ENCODE measurements at places on chromosomes 7 and 10.

- DNase-seq, result no peak
These were observed 179.9 kb downstream of the SKAP2 start for GRCh38 chr7:26684447-26684846.

GRCh38 chr10:123583639-123584418 is 82.3 kb upstream of the GPR26 start:
- peak; percentile 12 for DNase-seq

DNA sequence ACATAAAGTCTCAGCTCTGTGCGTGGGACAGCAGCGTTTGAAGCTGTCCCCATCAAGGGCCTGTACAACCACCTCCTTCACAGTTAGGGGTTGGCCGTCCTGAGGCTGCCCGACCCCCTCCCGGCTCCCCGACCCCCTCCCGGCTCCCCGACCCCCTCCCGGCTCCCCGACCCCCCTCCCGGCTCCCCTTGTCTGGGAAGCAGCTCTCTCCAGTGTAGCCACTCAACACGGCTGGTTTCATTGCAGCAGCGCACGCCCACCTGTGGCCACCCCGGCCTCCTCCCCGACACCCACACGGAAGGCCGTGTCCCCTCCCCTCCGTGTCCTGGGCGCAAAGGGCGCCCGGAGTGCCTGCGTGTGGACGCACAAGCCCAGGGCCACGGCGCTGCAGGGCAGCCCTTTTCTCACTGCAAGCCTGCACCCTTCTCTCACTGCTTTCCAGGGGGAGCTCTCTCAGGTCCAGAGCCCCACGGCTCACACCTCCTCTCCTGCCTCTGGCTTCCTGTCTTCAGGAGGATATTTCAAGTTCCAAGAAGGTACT is 20.9 kb upstream of the FAM20C start:
- DNase-seq, result no peak

DNA sequence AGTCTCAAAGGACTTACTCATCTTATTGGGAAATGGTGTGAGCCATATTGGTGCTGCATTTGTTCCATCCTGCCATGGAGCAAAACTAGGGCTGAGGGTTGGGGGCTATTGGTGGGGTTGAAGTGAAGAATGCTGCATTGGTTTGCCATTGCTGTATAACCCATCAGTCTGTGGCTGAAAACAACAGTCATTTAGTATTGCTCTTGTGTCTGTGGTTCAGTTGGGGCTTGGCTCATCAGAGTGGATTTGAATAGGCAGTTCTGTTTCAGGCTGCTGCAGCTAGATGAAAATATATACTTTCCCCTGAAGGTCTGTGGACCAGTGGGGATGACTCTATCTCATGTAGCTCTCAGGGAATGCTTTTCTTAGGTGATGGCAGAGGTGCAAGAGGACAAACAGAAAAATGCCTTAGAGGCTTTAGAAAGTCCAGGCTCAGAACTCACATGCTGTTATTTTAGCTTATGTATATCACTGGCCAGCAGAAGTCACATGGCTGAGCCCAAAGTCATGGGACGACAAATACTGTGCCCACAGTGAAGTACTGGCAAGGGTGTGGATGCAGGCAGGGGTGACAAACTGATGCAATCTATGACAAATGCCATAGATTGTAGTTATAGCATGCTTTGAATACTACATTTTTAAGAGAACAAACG is 15.2 kb upstream of the EXOC6 start:
- no peak for DNase-seq

DNA sequence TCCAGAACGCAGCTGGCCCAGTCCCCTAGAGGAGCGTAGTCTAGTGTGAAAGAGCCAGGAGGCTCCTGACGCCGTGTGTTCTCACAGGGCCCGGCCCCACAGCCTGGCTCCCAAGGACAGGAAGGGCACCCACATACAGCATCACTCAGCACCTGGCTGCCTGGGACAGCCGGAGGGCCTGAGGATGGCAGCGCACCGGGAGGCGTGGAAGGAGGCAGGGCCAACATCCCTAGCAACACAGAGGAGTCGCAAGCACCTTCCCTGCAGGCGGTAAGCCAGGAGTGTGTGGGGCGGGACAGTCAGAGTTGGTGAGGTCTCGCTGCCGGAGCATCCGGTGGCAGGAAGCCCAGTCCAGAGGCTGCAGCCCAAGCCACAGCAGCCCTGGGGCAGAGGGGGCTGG is 125.8 kb downstream of the MAD1L1 start:
- no peak for DNase-seq

GRCh38 chr7:55099821-55100543 is 81.2 kb downstream of the EGFR start:
- DNase-seq, result no peak
